Mesothelial cell of epicardium (in vitro differentiated cells): ENCODE measurements at places on chromosomes 13 and 19.
A peak's percentile ranks its signal among the peaks of the same experiment; 100 is the strongest.

DNA sequence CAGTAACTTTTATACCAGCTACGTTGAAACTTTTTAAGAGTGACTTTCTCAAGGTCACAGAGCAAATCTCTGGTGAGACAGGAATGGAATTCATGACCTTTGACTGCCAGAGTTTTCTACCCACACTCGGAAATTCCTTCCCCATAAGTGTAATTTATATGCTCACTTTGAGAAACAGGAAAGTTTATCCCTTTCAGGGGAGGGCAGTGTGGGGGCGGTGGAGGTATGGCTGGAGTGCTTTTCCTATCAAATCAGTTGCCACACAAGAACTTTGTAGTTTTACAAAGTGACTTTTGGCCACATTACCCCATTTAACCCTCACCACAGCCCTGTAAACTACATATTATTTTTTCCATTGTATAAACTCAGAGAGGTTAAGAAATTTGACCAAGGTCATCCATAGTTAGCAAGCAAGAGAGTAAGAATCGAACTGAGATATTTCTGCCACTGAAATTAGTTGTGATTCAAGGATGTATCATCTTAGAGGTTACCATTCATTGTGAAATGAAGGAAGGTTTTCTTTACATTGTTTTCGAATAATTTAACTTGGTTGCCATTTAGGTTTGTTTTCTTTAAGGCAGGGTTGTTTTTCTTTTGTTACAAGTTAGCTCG, 5.9 kb downstream of the KLF12 start:
- H3K4me3 ChIP-seq, result no peak overlapping the region
- no peak for DNase-seq
- H3K27me3 ChIP-seq, result no peaks in the 10 kb centered on the region
- no peaks in the 10 kb centered on the region for H3K36me3 ChIP-seq

DNA sequence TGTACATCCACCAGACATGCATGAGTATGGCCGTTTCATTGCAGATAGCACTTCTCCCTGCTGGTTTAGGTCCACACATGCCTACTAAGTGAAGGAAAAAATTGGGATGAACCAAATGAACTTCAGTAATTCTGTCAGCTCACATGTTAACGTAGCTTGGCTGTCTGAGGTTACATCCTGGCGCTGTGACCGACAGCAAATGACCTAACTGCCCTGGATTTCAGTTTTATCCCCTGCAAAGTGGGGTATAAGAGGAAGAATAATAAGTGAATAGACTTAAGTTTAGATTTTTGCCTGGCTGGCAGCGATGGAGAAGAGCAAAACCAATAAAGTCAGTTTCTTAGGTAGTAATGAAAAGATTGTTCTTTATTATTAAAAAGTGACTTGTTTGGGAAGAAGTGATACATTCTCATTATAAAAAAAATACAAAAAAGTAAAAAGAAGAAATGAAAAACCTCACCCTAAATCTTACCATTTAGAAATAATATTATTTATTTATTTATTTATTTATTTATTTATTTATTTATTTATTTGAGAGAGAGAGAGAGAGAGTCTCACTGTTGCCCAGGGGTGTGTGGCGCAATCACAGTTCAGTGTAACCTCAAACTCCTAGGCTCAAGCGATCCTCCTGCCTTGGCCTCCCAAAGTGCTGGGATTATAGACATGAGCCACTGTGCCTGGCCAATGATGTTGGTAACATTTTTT, 4.2 kb upstream of the RNF113B start:
- peaks cover 42% of the 10 kb centered on the region for H3K4me1 ChIP-seq
- no peak overlapping the region for H3K4me3 ChIP-seq
- H3K27ac ChIP-seq, result peak overlapping the region; percentile 77
- H3K27me3 ChIP-seq, result no peaks in the 10 kb centered on the region

GRCh38 chr19:16405091-16405490, 66.7 kb downstream of the EPS15L1 start:
- no peak for DNase-seq
- no peak overlapping the region for H3K27ac ChIP-seq
- H3K4me3 ChIP-seq, result no peak overlapping the region
- H3K36me3 ChIP-seq, result peaks cover 37% of the 10 kb centered on the region
- H3K4me1 ChIP-seq, result no peaks in the 10 kb centered on the region

GRCh38 chr13:98441056-98441676, 135.7 kb downstream of the STK24 start:
- H3K4me3 ChIP-seq, result no peak overlapping the region
- DNase-seq, result no peak
- no peaks in the 10 kb centered on the region for H3K4me1 ChIP-seq
- H3K36me3 ChIP-seq, result peaks cover 36% of the 10 kb centered on the region

DNA sequence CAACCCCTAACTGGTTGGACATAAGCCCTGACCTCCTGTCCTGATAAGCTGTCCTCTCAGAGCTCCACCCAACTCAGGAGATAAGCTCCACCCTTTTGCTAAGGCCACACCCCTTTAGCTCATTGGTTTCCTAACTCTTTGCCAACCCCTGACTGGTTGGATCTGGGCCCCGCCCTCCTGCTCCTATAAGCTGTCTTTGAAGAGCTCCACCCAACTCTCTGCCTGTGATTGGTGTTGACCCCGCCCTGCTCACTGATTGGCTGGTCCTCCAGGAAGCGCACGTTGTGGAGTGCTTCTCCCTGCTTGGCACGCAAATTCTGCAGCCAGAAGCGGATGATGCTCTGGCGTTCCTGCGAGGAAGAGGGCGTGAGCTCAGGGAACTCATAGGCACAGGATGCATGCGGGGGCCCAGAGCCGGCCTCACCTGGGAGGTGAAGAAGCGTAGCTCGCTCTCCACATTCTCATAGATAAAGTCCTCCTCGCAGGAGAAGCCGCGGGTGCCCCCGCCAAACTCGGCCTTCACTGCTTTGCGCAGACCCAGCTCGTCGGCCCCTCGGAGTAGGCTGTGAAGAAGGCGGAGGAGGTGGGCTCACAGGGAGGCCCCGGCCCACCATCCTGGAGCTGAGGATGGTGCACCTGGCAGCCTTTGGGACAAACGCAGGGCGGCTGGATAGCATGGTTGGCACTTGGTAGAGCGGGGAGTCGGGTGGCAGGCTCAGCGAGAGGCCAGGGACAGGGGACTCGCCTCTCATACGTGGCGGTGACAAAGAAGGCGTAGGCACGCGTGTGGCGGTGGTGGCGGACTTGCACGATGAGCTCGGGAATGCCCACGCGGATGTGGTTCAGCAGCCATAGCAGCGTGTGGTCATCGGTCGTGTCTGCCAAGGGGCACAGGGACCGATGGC, 1.7 kb downstream of the ANO8 start:
- DNase-seq, result no peak
- H3K4me3 ChIP-seq, result peak overlapping the region; percentile 58
- peaks cover 10% of the 10 kb centered on the region for H3K36me3 ChIP-seq
- H3K27ac ChIP-seq, result no peak overlapping the region
- H3K4me1 ChIP-seq, result peaks cover 14% of the 10 kb centered on the region
- H3K27me3 ChIP-seq, result peaks cover 11% of the 10 kb centered on the region

DNA sequence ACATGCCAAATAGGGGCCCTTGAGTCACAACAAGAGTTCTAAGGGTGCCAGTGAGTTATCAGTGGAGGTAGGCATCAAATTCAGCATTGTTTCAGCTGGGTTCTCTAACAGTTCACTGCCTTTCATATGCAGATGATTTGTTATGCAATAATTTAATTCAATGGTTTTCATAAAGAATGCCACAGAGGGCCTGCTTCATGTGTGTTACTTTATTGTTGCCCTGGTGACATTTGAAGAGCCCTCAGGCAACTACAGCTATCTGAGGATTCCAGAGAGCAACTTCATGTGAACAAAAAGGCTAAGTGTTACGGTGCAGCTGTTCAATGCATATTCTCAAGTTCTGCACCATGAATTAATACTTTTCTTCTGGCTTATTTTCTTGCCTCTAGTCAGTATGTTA, 43.1 kb upstream of the STARD13 start:
- no peaks in the 10 kb centered on the region for H3K36me3 ChIP-seq
- no peak for DNase-seq
- peaks cover 25% of the 10 kb centered on the region for H3K4me1 ChIP-seq
- H3K27ac ChIP-seq, result no peak overlapping the region
- peaks cover 5% of the 10 kb centered on the region for H3K27me3 ChIP-seq

DNA sequence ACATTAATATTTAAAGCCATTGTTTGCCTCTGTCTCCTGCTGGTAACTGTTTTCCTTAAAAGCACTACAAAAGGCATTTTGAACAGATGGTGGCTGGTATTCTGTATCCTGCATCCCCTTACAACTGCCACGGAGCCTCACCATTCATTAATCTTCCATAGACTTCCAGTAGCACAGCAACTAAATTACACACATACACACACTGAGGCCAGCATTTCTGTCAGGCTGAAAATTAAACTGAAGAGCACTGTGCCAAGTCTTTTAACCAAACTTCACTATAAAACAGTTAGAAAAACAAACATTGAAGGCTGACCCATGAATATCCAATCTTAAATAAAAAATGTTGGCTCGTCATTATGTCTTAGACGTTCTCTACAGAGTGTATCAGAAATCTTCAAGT, 697.8 kb downstream of the DACH1 start:
- DNase-seq, result no peak
- H3K4me1 ChIP-seq, result peaks cover 14% of the 10 kb centered on the region
- H3K27ac ChIP-seq, result peak overlapping the region; percentile 85

DNA sequence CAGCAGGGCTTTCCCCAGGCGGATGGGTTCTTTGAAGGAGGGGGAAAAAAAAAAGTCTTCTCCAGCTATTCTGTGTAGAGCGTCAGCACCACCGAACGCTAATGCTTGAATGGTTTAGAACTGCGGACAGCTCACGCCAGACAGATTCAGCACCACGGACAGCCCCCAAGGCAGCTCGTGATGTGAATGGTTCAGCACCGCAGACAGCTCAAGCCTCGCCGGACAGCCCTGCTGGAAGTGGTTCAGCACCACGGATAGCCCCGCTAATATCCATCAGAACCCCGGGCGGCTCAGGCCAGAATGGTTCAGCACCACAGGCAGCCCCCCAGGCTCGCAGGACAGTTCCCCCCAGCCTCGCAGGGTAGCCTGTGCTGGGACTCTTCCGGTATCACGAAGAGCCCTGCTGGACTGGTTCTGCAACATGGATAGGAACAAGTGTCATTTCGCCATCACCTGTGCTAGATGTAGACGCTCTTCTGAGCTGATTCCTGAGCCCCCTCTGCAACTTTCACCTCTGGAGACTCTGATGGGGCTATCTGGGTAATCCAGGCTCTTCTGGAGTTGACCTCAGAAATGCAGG, 4.9 kb upstream of the SMIM17 start:
- no peaks in the 10 kb centered on the region for H3K27me3 ChIP-seq
- no peak for DNase-seq
- H3K4me1 ChIP-seq, result no peaks in the 10 kb centered on the region
- H3K4me3 ChIP-seq, result no peak overlapping the region

GRCh38 chr13:20182231-20182846, 10.4 kb downstream of the GJB2 start:
- H3K27me3 ChIP-seq, result no peaks in the 10 kb centered on the region
- peaks cover 10% of the 10 kb centered on the region for H3K4me1 ChIP-seq
- no peak for DNase-seq
- H3K27ac ChIP-seq, result no peak overlapping the region

DNA sequence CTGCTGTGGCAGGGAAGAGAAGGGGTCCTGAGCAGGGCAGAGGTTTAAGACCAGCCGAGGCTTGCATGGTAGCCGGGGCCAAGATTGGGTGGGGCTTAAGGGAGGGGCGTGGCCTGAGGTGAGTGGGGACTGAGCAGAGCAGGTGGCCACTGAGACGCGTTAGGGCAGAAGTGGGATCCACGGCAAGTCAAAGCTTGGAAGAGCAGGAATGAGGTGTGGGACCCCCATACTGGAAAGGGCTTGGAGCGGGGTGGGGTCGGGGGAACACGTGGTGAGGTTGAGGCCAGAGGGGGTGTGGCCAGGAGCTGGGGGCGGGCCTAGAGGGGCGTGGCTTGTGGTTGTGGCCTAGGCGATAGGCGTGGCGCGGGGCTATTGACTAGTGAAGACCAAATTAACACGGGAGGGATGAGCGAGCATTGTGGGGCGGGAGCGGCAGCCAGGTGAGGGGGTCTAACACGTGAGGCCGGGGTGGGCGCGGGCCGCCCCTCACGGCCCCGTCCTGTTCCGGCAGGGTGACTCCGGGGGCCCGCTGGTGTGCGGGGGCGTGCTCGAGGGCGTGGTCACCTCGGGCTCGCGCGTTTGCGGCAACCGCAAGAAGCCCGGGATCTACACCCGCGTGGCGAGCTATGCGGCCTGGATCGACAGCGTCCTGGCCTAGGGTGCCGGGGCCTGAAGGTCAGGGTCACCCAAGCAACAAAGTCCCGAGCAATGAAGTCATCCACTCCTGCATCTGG, 3.3 kb downstream of the CFD start:
- peak; percentile 74 for DNase-seq
- no peak overlapping the region for H3K27ac ChIP-seq
- peaks cover 30% of the 10 kb centered on the region for H3K27me3 ChIP-seq

DNA sequence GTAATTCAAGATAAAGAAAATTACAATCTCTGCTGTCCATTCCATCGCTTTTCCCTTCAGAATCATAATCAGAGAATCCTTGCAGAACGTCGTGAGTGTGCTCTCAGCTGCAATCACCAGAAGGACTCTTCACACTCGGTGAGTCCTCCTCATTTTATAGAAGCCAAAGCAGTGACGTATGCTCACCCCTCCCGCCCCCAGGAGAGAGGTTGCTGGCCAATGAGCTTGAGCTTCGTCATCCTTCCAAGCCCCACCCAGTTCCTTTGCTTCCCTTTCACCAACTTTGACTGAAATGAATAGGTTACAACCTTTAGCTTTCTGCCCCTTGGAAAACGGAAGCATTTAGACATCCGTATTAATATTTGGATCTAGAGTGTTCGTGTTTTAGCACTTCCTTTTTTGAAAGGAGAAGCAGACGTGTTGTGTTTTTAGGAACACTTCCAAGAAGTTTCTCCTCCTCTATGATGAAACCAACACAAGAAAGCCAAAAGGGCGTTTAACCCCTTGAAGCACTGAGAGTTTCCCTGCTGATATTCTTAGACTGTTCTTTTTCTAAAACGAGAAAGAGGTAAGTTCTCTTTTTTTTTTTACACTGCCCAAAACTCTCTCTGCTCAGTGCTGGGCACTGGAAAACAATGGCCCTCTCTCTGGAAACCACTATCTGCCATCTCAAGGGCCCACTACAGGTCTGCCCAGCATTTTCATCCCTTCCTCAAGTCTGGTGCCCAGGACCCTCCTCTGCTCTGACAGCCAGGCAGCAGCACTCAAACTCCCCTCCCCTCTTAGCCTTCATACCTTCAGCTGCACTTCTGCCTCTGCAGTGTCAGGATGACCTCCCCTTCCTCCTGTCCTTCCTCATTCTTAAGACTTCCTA, 44.3 kb upstream of the CEACAM21 start:
- no peaks in the 10 kb centered on the region for H3K4me1 ChIP-seq
- no peak overlapping the region for H3K4me3 ChIP-seq
- no peak overlapping the region for H3K27ac ChIP-seq
- DNase-seq, result no peak
- no peaks in the 10 kb centered on the region for H3K27me3 ChIP-seq
- H3K36me3 ChIP-seq, result no peaks in the 10 kb centered on the region

- H3K27ac ChIP-seq, result no peak overlapping the region
These were observed 545.4 kb downstream of the SUCLA2 start for GRCh38 chr13:47455626-47456025.

GRCh38 chr13:88459331-88459730, 788.2 kb downstream of the SLITRK5 start:
- H3K4me3 ChIP-seq, result no peak overlapping the region
- no peak for DNase-seq

GRCh38 chr13:32136061-32136460, 104.5 kb downstream of the FRY start:
- peaks cover 11% of the 10 kb centered on the region for H3K4me1 ChIP-seq
- peaks cover 9% of the 10 kb centered on the region for H3K36me3 ChIP-seq
- H3K4me3 ChIP-seq, result no peak overlapping the region
- H3K27ac ChIP-seq, result no peak overlapping the region
- DNase-seq, result no peak
- H3K27me3 ChIP-seq, result no peaks in the 10 kb centered on the region

- peak overlapping the region; percentile 19 for H3K27ac ChIP-seq
- DNase-seq, result no peak
- no peaks in the 10 kb centered on the region for H3K27me3 ChIP-seq
- H3K4me3 ChIP-seq, result no peak overlapping the region
These were observed 117.7 kb upstream of the GJB6 start for GRCh38 chr13:20349564-20350381.
